ENCODE measurements at places on chromosomes 3 and 15.

GRCh38 chr3:31925271-31925630, 55.8 kb downstream of the OSBPL10 start:
- no peak for DNase-seq

DNA sequence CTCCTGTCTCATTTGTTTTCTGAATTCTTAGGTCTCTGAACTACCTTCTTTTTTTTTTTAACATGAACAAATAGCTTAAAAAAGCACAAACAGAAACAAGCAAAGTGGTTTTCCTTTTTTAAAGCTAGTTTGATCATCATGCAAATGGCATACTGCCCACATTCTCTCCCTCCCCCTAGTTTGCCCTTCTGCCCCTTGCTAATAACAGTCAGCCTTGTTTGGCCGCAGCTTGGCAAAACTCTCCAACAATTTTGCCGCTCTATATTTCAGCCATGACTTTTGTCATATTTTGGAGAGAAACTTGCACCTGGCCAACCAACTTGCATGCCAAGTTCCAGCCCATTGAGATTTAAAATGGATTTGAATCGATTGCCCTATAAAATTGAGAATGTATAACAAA, 666.0 kb upstream of the NR2F2 start:
- no peak for DNase-seq

GRCh38 chr15:50698101-50698500, 11.5 kb upstream of the TRPM7 start:
- DNase-seq = no peak

DNA sequence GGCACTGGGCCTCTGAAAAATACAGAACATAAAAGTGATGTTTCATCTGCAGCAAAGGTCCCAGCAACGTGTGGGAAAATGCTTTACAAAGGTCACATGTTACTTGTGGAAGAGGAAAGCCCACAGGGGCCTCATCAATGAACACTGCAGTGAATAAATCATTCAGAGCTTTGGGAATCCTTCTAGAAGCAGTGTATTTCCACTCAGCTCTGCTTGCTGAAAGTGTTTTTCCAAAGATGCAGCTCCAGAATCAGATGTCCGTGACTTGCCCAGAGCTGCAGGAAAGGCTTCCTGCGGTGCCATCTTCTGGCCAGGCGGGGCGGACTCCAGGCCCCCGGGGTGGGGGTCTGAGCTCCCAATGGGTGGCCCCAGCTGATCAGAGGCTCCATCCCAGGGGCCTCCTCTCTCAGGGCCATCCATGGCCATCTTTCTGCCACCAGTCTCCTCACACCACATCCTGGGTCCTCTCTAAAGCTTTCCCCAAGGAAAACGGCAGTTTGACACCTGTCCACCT, 81.5 kb downstream of the C3orf70 start:
- DNase-seq = no peak

GRCh38 chr3:59816312-59816711, 766.5 kb upstream of the CFAP20DC start:
- DNase-seq = no peak

DNA sequence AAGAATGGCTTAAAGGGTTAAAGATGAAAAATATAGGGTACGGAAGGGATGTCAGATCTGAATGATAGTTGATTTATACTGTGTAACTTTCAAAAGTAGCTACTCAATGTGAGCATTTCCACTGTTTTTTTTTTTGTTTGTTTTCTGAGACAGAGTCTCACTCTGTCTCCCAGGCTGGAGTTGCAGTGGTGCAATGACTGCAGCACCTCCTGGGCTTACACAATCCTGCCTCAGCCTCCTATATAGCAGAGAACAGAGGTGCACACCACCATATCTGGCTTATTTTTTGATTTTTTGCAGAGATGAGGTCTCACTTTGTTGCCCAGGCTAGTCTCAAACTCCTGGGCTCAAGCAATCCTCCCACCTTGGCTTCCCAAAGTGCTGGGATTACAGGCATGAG, 9.9 kb upstream of the PXK start:
- DNase-seq = no peak

- DNase-seq = no peak
Observed at GRCh38 chr3:13853978-13854296, 25.9 kb downstream of the WNT7A start.

GRCh38 chr15:48654801-48655200, 9.3 kb upstream of the FBN1 start:
- no peak for DNase-seq

DNA sequence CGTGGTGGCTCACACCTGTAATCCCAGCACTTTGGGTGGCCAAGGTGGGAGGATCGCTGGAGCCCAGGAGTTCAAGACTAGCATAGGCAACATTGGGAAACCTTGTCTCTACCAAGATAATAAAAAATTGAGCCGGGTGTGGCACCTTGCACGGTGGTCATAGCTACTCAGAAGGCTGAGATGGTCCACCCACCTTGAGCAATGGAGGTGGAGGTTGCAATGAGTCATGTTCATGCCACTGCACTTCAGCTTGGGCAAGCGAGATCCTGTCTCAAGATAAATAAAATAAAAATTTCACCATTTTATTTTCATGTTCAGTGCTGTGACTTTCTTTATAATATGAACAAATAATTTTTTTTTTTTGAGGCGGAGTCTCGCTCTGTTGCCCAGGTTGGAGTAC, 12.5 kb downstream of the MAPK6 start:
- no peak for DNase-seq

GRCh38 chr3:183081459-183082183, 17.7 kb downstream of the MCCC1 start:
- no peak for DNase-seq

DNA sequence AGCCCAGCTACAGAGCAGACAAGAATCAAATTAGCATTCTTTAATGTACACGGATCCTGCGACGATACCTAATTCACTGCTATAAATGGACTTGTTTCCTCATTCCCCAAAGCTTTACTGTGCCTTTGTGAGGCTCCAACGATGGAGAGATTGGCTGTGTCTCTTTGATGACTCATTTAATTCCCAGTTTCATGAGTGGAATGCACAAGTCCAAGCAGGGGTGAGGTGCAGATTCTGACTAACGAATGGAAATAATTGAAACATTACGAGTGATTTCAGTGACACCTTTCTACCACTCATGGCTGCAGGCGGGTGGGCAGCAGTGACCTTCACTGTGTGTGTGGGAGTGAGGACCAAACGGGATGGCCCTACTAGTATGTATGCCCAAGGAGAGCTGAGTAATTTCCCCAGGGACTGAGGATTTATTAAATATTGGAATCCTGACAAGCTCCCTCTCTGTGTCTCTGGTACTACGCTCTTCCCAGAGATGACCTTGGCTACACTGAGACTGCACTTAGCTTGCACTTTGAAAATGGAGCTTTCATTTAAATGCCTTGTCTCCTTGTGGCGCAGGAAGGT, 156.7 kb downstream of the CACNA2D3 start:
- peak; percentile 33 for DNase-seq

GRCh38 chr3:33134026-33134625, 20.3 kb downstream of the CRTAP start:
- peak; percentile 48 for DNase-seq

- no peak for DNase-seq
Observed at GRCh38 chr3:23826382-23827064, 20.8 kb downstream of the UBE2E1 start.

- DNase-seq = no peak
Observed at GRCh38 chr3:183816681-183817510, 8.5 kb downstream of the MAP6D1 start.

- DNase-seq = no peak
Observed at GRCh38 chr15:65209701-65210643, 1.3 kb downstream of the CILP start.

DNA sequence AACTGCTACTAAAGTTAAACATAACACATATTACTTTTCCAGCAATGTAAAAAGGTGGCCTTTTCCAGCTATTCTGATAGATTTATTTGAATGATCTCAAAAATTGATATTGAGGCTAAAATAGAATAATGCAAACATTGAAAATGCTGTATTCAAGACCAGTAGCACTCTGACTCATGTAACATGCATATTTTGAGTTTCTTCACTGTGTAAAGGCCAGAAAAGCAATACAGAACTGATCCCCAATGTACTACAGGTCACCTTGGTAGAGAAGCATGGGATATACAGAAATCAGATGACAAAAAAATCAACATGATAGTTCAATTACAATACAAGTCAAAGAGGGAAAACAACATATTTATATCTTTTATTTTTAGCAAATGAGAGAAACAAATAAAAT, 419.6 kb downstream of the DIPK2A start:
- no peak for DNase-seq

GRCh38 chr15:83207009-83207659, 489 bp downstream of the HDGFL3 start:
- no peak for DNase-seq

- DNase-seq = no peak
Observed at GRCh38 chr3:3160826-3161225, 18.7 kb downstream of the CRBN start.

DNA sequence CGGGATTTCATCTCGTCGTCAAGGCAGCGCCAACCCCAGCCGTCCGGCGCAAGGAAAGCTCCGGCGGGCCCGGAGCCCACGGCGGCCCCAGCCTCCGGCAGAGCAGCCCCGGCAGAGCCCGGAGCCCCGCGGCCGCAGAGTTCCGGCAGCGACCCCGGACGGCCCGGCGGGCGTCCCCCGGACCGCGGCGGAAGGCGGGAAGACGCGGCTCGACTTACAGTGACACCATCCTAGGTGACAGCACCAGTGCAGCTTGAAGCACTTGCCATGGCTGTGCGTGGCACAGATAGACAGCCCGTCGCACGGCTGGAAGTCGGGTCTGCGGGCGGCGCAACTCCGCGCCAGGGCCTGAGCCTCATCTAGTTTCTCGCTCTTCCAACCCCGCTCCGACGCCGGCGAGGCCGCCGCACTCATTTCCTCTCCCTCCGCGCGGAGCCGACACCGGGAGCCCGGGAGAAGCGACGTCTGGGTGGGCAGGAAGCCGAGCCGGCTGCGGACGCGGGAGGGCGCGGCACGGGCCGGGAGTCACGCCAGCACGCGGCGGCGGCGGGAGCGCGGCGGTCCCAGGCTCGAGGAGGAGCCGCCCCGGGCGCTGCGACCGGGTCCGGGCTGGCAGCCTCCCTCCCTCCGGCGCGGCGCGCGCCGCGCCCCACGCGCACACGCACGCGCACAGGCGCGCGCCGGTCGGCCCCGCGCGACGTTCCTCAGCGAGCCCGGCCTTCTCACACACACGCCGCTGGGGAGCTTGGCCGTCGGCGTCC, at the start of gene C3orf70:
TSS of gene C3orf70 (minus strand) at position 651 of the 761 bp plus-strand sequence. CDS start at position 414, 237 bp downstream.
- DNase-seq = peak; percentile 76

DNA sequence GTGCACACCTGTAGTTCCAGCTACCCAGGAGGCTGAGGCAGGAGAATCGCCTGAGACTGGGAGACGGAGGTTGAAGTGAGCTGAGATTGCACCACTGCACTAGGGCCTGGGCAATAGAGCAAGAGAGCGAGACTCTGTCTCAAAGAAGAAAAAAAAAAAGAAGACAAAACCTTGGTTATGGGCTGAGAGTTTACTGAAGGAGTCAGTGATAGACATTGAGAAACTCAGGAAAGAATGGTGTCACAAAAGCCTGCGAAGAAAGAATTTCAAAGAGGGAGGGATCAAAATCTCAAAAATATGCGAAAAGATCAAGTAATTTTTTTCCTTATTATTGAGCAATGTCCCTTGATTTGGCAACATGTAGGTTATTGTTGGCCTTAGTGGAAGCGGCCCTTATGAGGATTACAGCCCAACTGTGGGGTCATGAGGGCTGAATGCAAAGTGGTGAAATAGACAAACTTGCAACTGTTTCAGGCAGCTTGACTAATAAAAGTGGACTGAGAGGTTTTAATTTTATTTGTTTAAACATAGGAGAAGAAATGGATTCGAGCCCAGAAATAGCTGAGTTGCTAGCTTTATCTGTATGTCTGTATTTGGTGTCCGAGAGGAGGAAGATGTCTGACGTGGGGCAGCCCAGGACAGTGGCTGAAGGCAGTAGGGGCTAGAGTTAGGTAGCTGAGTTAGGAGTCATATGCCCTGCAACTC, 18.8 kb upstream of the CELF6 start:
- peak; percentile 66 for DNase-seq

DNA sequence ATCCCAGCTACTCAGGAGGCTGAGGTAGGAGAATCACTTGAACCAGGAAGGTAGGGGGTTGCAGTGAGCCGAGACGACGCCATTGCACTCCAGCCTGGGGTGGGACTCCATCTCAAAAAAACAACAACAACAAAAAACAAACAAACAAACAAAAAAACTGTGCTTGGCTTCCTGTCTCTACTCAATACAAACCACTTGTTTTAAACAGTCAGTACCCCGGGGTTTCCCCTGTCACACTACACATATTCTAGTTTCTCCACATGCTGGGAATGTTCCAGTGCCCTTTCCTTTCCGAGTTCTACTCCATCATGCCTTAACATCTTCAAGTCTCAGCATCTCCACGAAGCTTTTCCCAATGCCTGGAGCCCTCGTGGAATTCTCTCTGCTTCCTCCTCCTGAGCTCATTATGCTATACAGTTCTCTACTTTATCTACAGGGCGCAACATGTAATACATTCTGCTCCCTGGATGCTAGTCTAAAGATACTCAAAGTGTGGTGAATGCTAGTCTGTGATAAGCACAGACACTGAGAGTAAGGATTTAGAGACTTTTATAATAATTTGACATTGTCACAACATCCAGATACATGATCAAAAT, 7.8 kb downstream of the EMC3 start:
- no peak for DNase-seq

DNA sequence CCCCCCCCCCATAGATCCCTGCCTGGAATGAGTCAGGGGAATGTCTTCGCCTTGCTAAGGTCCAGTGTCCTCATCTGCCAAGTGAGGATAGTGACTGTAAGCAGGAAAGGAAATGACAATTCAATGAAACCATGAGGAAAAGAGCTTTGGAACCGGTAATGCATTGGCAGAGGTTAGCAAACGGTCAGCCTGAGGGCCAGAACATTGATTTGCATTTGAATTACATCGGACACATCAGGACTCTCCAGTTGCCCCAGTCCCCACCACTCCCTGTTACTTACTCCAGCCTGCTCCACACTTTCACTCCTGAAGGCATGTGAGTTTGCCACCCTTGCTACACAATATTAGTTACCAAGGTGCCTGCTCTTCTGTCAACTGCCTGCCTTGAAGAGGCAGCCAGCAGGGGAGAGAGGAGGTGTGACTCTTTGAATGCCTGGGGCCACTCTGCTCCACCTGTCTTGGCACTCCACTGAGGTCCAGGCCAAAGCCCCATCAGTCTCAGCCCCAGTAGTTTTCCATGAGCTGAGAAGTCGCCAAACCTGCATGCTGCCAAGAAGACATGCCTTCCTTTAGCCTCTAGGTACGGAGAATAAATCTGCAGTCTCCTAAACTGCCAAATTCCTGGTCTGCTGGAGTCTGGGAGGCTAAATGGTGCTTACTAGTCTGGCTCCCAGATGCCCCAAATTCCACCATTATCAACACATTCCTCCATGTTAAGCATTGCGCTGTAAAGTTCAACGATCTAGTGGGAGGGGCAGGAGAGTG, 191.7 kb upstream of the TLE3 start:
- DNase-seq = peak; percentile 85

DNA sequence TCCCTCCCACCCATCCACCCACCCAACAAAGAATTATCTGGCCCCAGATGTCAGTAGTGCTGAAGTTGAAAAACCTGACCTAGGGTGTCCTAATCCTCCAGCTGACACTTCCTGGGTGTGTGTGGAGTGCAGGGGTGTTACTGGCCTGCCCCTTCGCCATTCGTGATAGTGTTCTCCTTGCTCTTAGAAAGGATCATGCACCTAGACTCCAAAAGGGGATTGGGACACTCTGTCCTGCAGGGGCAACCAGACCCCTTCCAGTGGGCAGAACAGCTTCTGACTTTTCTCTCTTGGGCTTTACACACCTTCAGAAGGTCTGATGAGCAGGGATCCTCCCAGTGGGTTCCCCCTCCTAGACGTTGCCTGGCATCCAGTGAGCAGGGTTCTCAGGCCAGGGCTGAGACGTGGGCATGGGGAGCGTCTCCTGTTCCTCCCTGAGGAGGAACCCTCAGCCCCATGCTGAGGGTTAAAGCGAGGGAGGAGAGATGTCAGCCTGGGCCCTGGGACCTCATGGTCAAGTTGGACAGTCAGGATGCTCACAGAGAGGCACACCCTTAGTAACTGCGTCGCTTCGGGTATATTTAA, 75.0 kb downstream of the AAGAB start:
- no peak for DNase-seq
